ENCODE measurements at places on chromosomes 3 and 15.

- DNase-seq: no peak
Observed at GRCh38 chr3:146200461-146201220, 39.7 kb upstream of the PLOD2 start.

DNA sequence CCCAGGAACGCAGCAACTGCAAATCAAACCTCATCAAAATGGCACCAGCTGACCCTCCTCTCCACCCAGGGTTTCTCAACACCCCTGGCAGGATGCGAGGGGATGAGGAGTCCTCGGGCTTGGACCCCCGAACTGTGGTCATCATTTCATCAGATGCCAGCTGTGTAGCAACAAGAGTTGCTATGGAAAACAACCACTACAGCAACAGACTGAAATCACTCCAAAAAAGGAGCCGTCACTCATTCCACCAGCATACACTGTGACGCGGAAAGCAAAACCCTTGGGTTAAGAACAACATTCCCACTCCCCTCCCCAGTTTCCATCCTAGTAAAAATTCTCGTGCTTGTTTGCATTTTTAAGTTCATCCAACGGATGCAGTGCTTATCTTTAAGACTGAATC, 40.1 kb downstream of the VGLL4 start:
- no peak for DNase-seq

DNA sequence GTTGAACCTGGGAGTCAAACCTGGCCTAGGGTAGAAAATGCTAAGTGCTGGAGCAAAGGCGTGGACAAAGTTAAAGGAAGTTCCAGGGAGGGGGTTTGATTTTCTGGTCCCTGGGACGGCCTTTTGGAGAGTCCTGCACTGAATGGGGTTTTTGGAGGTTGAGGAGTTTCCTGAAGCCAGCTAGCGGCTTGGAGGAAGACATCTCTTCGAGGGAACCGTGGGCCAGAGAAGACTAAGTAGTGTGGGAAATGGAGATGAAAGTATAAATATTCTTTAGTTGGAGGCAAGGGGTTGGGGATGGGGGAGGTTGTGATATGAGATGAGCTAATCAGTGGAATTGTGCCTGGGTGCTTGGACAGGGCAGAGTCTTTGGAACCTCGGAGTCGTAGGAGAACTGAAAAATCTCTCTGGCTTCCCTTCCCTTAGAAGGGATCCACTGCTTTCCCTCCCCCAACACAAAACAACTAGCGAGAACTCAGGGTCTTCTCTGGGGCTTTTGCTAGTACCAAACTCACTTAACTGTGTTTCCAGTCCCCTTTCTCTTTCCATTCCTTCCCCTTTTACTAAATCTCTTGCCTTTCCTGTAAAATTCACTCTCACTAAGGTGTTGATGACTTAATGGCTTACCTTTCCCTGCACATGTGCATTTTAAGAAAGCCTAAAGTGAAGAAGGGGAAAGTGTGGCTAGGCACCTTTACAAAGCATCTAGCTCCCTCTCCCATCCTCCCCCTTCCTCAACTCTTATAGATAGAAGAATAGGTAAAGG, 1.0 kb downstream of the LPP start:
- DNase-seq: no peak

GRCh38 chr3:122318620-122319019, 6.4 kb upstream of the CSTA start:
- DNase-seq: no peak

GRCh38 chr15:74842581-74843444, at the start of gene ULK3:
ULK3 (minus strand) TSS chr15:74843156; CDS start chr15:74843105, 51 bp downstream.
- DNase-seq: peak; percentile 94

DNA sequence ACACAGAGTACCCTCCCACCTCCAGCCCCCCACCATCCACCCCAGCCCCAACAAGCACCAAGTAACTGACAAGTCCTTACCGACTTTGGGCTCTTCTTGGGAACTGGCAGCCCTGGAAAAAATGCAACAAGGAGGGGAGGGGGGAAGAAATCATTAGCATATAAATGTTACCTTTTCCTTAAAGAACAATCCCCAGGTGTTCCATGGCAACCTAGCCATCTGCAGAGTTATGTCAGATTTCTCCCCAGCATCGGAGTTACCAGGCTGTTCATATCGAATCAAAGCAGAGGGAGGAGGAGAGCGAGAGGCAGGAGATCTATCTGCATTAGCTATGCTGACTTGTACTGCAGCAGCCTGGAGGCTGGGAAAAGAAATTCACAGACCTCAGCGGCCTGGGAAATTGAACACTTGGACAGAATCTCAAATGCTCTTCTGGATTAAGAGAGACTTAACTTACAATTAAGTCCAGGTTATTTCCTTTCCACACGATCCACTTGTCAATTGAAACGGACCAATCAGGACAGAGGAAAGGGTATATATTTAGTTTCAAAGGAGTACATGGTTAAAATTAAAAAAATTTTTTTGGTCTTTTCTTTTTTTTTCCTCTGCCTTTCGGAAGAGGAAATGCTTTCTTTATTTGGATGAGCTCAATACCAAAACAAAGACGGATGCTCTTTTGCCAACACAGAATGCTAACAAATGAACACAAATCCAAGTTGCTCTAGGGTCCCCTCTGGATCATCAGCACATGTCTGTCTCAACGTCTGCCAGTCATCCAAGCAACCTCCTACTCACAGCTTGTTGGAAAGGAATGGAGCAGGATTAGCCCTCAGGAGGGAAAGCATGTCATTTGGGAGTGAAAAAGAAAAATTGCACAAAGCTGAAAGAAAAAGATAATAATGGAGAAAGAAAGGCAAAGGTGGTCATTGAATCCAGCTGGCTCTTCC, 637.1 kb downstream of the MAGI1 start:
- DNase-seq: no peak

GRCh38 chr15:51071578-51071977, 23.1 kb downstream of the TNFAIP8L3 start:
- no peak for DNase-seq

DNA sequence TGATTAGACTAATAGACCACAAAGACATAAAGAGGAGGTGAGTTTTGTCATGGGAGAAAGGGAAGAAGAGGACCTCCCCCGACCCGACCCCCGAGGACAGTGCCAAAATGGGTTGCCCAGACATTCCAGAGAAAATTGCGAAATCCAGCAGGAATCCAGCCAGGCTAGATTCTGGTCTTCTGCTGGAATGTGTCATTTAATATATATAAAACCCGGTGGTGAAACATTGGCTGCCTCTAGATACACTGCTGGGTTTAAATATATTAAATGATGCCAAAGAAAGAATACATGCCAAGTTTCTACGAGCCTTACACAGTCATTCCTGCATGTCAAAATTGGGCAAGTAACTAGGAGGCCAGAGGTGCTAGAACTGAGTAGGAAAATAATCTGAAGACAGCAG, 45.3 kb upstream of the SPESP1 start:
- DNase-seq: no peak

DNA sequence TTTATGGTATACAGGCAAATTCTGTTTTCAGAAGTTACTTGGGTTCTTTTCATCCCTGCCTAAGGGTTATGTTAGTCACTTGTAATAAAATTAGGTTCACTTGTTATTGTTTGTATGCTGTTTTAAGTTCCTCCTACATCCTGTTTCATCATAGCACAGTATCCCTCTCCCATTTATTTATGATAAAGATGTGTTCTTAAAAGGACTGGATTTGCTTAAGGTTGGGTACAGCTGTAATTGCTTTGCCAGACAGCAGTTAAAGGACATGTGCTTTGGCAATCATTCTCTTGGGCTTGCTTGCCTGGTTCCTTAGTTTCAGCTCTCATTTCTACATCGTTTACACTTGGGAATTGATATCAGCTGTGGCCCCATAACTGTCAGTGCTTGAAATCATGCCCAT, 11.7 kb downstream of the ATP2C1 start:
- DNase-seq: no peak
